ENCODE measurements at places on chromosomes 1 and 21.

- peak; percentile 56 for DNase-seq
These were observed at the start of gene RIPK4 for GRCh38 chr21:41766883-41767605. Gene RIPK4, minus strand, starts transcription at chr21:41767052. Its CDS starts 11 bp downstream, at chr21:41767041.

- DNase-seq, result no peak
These were observed 37.9 kb upstream of the EEIG2 start for GRCh38 chr1:108521990-108522393.

DNA sequence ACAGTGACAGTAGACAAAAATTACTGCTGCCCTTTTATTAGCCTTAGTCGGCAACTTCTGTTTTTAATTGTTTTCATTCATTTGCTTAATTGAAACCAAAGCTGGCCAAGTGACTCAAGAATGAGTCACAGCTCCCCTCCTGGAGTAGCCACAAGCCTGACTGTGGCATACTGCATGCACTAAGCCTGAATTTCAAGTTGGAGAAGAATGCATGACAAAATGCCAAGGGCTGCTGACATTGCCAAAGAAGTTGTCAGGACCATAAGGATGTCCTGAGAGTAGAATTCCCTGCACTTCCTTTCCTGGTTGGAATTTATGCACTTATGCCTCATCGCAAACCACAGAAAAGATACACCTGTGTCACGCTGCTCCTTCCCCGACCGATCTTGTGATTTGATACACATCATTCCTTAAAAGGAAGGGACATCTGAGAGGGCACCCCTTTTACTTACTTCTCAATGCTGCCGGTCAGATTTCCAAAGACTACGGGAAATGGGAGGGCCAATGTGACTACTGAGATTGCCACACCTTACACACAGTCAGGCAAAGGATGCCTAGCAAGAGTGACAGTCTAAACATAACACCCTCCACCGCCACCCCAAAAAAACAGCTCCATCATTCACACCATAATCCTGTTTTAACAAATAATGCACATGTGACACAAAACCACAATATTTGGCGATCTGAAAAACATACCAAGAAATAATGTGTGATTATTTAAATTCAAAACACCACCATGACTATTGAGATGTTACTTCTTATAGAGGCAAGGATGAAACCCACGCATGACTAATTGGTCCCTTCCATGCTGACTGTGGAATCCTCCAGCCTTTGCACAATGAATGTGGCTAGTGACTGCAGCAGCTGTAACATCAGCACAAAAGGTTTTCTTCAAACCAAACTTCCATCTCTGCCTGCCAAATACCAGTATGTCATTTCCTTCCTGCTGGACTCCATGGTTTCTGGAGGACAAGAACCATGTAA is 28.2 kb downstream of the VAV3 start:
- DNase-seq, result peak; percentile 51

- DNase-seq, result no peak
These were observed 24.1 kb downstream of the THRAP3 start for GRCh38 chr1:36248250-36248894.

GRCh38 chr1:157138220-157139051 is at the start of gene ETV3:
Gene ETV3, minus strand, starts transcription at chr1:157138395. Its CDS starts 2,043 bp downstream, at chr1:157136352.
- peak; percentile 77 for DNase-seq

DNA sequence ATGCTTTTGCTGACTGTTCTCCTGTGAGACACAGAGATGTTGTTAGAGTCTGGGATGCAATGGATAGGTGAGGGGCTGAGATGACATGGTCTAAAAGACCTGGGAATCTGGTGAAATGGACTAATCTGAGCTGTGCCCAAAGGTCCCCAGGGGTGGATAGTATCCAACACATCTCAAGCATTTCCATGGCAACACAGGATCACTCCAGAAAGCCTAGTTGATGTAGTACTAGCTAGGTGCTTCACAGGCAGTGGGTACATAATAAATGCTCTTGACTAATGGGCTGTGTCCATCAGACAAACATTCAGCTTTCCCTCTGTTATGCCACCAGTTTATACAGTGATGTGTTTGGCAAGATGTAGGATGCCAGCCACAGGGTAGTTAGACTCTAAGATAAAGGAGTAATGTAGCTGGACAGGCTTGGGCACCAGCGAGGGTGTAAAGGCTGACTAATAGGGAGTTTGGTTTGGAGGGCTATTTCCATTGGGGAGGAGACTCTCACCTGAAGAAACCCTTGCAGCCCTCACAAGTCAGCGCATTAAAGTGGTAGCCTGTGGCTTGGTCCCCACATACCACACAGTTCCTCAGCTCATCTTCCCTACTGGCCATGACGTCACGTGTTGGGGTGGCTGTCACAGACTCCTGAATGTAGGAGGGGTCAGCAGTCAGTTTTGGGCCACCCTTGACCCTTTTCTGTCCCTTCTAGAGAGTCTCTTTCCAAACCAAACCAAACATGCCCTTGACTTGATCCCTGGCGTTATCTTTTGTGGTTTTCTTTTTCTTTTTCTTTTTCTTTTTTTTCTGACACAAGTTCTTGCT is 1.8 kb downstream of the NR1I3 start:
- DNase-seq, result no peak

GRCh38 chr1:48675251-48675650 is 101.4 kb downstream of the BEND5 start:
- DNase-seq, result no peak

DNA sequence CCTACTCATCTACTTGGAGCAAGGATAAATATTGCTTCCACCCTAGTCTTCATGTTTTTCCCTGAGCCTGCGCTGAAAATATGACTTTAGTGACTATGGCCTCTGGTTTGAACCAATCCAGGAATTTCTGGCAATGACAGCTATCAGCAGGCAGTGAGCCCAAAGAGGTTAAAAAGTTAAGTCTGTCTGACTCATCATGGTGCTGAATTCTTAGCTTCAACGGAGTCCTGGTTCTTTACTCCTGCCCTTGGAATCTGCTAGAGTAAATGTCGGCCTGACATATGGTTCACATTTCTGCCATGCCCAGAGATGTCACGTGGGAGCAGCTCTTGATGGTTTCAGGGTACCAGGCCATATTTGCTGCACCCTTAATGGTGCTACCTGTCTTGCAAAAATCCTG is 351.6 kb upstream of the PLXNA2 start:
- no peak for DNase-seq

DNA sequence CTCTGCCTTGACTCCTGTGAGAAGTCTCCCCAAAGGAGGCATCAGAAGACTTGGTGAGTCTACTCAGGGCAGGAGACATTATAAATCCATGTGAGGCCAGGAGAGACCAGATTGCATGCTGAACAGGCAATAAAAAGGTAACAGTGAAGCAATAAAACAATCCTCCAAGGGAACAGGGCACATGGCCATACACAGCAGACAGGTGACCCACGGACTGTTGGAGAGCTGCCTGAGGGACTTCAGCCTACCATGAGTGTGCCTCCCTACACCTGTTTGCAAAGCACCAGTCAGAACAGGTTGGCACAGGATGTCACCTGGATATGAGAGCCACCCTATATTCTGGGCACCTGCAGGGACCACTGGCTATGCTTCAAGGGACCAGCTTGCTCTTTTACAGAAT is 67.6 kb downstream of the MAB21L3 start:
- no peak for DNase-seq

DNA sequence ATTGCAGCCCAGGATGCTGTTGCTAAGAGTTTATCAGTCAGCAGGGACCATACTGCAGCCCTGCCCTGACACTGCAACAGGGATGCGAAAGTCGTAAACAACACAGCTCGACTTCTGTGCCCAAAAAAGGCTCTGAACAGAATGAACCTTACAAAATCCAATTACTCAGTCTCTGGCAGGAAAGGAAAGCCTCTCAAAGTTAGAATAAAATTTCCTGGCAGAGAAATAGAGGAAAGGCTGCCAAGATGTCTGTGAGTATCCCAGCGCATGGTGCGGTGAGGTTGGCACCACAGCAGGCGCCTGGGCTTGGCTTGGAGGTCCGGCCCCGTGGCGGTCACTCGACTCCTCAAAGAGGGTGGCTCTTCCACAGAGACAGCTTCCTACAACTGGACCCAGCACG is 185.8 kb downstream of the PCP4 start:
- no peak for DNase-seq

GRCh38 chr1:224113918-224114786 is at the start of gene FBXO28:
Gene FBXO28, plus strand, starts transcription at chr1:224114111. Its CDS starts 19 bp downstream, at chr1:224114130.
- peak; percentile 94 for DNase-seq

DNA sequence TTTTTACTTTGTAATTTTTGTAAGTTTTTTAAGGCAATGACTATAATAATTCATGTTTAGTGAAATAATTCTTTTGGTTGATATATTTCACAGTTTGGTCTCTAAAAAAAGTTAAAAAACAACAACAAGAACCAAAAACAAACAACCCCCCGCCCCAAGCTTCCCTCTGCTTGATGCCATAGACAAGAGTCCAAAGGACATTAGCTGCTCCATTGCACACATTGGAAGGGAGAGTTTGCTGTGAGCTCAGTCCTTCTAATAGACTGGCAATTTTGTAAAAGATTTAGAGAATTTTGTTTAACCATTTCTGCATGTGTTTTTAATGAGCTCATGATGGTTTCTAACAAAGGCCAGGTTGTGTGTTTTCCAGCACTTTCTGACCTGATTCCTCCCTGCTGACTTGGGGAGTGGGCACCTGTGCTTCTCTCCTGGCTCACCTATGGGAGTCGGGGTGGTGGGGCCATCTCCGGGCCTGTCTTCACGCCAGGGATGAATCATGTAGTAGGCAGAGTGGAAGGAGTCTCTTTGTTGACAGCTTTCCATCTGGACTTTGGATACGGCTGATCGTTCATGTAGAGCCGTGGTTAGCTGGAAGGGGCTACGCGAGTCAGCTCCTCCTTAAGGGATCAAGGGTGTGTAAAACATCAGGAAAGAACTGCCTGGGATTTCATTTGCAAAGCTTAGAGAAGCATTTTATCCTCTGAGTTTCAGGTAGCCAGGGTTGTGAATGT is 14.1 kb downstream of the ZBTB18 start:
- DNase-seq, result no peak

GRCh38 chr1:90726986-90727480 is 9.9 kb upstream of the BARHL2 start:
- no peak for DNase-seq

GRCh38 chr1:39981945-39982344 is 27.0 kb downstream of the MFSD2A start:
- no peak for DNase-seq

DNA sequence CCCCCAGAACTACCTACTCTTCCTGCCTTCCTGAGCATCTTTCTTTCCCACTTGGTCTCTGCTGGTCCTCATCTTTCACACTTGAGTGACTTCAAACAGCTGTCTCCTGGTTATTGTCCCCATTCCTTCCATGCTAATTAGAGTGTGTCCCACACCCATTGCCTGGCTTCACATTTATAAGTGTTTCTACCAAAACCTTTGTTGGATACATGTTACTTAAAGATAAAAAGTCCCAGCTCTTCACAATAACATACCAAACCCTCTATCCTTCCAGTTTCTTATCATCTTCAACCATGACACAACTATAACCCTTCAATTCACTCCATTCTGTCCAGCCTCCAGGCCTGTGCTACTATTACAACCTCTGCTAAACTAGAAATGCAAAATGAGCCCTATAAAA is 41.0 kb downstream of the VCAM1 start:
- no peak for DNase-seq

DNA sequence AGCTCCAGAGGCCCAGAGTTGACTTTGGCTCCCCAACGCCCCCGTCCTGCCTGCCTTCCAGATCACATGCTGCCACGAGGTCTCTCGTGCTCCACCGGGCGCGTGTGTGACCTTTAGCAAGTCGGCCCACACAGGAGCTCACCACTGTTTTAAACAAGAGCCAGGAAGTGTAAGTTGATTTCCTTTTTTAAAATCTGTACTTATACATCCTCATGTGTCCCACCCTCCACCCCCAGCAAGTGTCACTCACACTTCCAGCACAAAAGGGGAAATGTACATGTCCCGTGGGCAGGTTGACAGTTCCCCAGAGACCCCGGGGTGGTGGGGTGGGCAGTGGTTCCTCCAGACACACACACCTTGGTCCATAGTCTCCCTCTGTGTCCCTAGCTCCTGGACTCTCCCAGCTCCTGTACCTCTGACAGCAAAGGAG is 84.4 kb downstream of the STUM start:
- no peak for DNase-seq

DNA sequence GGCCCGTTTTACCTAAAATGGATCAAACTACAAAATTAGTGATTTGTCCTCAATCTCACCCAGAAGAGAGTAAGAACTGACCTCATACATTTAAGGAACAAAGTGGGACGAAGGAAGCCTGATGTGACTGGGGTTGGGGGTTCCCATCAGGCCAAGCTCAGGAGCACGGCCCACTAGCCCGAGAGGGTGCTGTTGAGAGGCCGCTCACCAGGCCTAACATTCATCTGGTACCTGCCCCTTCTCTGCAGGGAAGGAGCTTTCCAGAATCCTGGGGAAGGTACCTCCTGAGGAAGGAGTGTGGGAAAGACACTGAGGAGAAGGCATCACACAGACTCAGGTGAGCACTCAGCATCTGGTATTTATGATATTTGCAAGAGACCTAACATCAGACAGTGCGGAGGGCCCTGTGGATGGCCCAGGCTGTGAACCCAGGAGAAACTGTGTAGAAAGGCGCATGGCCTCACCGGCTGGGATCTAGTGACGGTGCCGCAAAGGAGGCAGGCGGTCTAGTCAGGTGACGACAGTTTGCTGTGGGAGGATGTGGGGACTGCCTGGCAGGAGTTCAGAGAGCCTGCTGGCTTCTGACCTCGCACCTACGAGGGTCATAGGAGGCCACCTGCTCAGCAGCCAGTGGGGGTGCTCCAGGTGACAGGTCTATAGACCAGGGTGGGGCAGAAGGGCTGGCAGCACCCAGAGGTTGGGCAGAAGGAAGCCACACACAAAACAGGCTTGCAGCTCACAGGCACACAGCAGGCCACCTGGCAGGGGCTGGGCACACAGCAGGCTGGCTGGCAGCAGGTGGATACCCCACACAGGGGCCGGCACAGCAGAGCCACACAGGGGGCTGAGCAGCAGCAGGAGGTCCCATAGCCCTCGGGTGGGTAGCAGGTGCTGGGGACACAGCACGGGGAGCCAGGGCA is 543 bp downstream of the KRTAP12-4 start:
- no peak for DNase-seq

DNA sequence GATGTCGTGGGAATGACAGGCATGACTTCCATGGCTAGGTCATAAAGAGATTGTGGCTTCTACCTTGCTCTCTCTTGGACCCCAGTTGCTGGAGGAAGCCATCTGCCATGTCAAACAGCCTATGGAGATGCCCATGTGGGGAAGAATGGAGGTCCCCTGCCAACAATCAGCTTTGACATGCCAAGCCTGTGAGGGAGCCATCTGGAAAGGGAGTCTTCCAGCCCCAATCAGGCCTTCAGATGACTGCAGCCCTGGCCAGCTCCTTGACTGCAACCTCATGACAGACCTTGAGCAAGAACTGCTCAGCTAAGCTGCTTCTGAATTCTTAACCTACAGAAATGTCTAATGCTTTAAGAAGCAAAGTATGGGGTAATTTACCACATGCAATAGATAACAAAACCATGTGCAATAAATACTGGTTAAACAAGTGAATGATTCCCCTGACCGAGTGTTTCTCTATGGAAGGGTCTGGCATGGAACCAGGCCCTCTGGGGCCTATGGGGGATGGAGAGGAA is 187.1 kb downstream of the HIVEP3 start:
- DNase-seq, result no peak

GRCh38 chr21:26939601-26940111 is 27.2 kb downstream of the ADAMTS5 start:
- DNase-seq, result no peak

- no peak for DNase-seq
These were observed 81.1 kb upstream of the ADAR start for GRCh38 chr1:154689083-154689482.
